Natural killer cell treated with Interleukin-12 subunit alpha and Interleukin-12 subunit beta and Interleukin-15 and Interleukin-18, amount 100 ng/mL, for 72 hours (primary cell): ENCODE measurements at places on chromosomes 4 and X.
A peak's percentile ranks its signal among the peaks of the same experiment; 100 is the strongest.

DNA sequence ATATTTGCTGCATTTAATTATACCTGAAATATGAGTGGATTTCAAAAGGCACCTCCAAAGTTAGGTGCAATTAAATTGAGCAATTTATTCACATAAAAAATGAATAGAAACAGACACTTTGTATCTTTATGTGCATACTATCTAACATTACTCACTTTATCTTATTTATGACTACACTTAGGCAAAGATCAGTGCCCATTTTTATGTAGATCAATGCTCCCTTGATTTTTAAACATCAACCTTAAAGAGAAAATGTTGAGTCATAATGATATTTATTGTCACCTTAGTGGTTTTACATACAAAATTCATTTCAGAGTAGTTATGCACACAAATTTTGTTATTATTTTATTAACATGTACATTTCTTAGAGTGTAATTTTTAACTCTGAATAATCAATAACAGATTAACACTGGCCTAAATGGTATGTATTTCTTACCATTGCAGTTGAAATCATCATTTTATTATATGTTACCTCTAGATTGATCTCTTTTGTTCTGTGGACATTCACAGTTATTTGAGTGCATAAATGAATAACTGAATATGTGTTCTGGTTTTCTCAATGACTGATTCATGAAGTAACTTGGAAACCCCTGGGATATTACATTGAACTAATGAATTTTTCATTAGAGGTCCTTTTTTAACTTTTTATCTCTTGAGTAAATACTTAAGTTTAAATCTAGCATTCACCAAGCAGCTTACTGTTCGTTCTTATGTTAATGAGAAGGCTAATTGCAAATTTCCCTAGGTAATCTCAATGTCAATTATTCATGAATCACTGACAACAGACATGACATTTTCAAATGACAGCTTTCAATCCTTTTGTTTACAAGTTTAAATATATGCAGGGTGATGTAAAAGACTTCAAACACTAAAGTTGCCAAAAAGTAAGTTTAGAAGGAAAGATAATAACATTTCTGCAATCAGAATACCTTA lies 1182.0 kb upstream of the PABPC4L start:
- no peaks in the 10 kb centered on the region for H3K27me3 ChIP-seq
- DNase-seq, result no peak
- no peaks in the 10 kb centered on the region for H3K4me1 ChIP-seq
- H3K27ac ChIP-seq, result no peak overlapping the region
- no peak overlapping the region for H3K4me3 ChIP-seq
- H3K36me3 ChIP-seq, result peaks cover 4% of the 10 kb centered on the region

GRCh38 chr4:28788929-28789490 lies 1928.4 kb downstream of the STIM2 start:
- DNase-seq, result no peak
- H3K27me3 ChIP-seq, result no peaks in the 10 kb centered on the region
- no peak overlapping the region for H3K27ac ChIP-seq
- H3K4me1 ChIP-seq, result no peaks in the 10 kb centered on the region
- H3K36me3 ChIP-seq, result peaks cover 4% of the 10 kb centered on the region

- no peaks in the 10 kb centered on the region for H3K4me1 ChIP-seq
- no peaks in the 10 kb centered on the region for H3K27me3 ChIP-seq
- no peak overlapping the region for H3K27ac ChIP-seq
- no peaks in the 10 kb centered on the region for H3K36me3 ChIP-seq
- DNase-seq, result no peak
- no peak overlapping the region for H3K4me3 ChIP-seq
Observed at GRCh38 chr4:136032391-136032790, 1499.9 kb downstream of the PCDH18 start.

DNA sequence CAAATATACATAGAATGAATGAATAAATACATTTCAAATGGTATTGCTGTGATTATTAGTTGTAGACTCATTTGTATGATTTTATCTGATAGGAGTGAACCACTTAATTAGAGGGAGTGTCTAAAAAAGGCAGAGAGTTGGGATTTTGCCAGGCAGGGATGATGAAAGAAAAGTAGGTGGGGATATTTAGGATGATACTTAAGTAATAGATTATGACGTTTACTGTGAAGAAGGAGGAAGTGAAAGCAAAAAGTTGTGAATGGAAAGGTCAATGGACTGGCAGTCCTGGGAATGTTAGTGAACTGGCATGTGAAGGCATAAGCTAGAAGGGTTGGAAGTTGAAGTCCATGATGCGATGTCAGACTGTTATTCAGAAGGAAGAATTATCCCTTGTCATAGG lies 917.1 kb downstream of the RAPGEF2 start:
- H3K4me1 ChIP-seq, result no peaks in the 10 kb centered on the region
- H3K36me3 ChIP-seq, result peaks cover 6% of the 10 kb centered on the region
- no peak for DNase-seq

GRCh38 chr4:167424341-167425256 lies 190.3 kb upstream of the SPOCK3 start:
- H3K27ac ChIP-seq, result no peak overlapping the region
- no peak overlapping the region for H3K4me3 ChIP-seq
- no peaks in the 10 kb centered on the region for H3K36me3 ChIP-seq
- H3K27me3 ChIP-seq, result no peaks in the 10 kb centered on the region

DNA sequence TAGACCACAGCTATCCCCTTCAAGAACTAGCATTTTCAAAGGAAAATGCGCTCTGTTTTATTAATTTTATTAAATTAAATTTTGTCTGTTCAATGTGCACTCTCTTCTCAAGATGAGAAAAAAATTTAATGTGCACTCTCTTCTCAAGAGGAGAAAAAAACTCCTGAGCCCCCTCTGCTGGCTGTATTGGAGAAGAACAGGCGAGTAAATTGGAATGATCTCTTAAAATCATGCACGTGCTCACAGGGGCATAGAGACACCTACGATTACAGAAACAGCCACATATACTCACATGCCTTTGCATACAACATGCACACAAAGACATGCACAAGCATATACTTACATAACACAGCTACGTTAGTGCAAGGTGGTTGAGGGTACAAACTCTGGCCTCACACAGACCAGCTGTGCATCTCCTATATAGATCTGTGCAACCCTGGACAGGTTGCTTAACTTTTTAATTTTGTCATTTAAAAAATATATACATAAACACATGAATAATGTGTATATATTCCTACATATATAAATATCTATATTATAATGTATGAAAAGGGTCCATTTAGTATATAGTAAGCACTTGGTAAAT lies 176.2 kb upstream of the CXorf66 start:
- H3K4me3 ChIP-seq, result no peak overlapping the region
- H3K27me3 ChIP-seq, result no peaks in the 10 kb centered on the region
- no peak for DNase-seq

DNA sequence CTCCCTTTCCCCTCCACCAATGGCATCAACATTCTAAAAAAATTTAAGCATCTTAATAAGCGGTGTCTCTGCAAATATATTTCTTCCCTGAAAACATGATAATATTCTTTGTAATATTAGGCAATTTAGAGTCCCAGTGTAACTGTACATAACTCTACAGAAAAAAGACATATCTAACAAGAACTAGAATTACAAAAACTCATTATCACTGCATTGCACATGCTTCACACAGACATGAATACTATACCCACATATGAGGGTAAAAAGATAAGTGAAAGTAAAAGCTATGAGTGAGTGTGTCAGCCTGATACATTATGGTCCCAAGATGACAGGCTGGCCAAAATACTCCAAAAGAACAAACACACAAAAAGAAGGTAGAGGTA lies 2.4 kb upstream of the FGB start:
- no peak for DNase-seq
- H3K4me1 ChIP-seq, result no peaks in the 10 kb centered on the region
- no peak overlapping the region for H3K27ac ChIP-seq
- peaks cover 11% of the 10 kb centered on the region for H3K27me3 ChIP-seq
- no peak overlapping the region for H3K4me3 ChIP-seq

DNA sequence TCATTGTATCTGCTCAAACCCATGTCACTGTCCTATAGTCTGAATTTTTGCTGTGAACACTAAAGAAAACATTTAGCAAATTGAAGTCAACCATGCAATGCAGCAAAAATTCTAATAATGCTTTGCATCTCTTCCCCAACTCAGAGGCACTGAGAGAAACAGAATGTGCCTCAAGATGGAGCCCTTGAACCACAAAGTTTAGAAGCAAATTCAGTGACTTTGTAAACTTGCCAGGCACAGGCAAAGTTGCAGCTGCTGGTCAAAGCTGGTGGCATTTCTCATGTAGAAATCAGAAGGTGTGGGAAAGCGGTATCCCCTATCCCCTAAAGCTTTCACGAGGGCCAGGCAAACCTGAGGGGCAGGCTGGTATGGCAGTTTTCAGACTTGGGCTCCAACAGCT lies 121.7 kb upstream of the DIPK2B start:
- H3K4me1 ChIP-seq, result no peaks in the 10 kb centered on the region
- H3K4me3 ChIP-seq, result no peak overlapping the region
- peaks cover 27% of the 10 kb centered on the region for H3K27me3 ChIP-seq
- no peak for DNase-seq
- no peaks in the 10 kb centered on the region for H3K36me3 ChIP-seq

- no peak overlapping the region for H3K27ac ChIP-seq
- DNase-seq, result no peak
- H3K36me3 ChIP-seq, result no peaks in the 10 kb centered on the region
- no peak overlapping the region for H3K4me3 ChIP-seq
- peaks cover 4% of the 10 kb centered on the region for H3K27me3 ChIP-seq
Observed at GRCh38 chr4:119118397-119118796, 17.2 kb upstream of the MYOZ2 start.

DNA sequence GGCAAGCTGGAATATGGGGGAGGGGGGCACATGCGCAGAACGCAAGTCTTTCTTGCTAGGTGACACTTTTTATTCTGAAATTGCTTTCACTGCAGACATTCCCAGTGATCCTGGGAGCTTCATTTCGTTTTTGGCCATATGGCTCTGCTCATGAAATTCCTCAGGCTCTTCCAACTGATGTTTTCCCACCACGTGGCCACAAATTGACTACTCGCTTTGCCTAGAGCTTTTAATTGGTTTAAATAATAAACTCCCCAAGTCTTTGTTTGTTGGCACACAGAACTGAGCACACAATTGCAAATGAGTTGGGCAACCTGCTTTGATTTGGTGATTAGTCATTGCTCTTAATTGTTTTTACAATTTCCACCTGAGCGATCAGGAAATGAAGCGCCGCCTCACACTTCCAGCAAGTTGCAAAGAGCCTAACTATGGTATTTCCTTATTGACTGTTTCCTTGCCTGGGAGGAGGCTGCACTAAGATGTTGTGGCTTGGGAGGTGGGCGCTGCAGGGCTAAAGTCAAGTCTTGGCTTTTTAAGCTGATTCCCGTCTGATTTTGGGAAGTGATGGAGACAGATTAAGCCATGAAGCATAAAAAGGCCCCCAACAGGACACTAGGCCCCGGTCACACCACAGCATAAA lies 282.5 kb downstream of the ZIC3 start:
- no peak overlapping the region for H3K27ac ChIP-seq
- H3K36me3 ChIP-seq, result no peaks in the 10 kb centered on the region
- H3K4me1 ChIP-seq, result no peaks in the 10 kb centered on the region
- H3K27me3 ChIP-seq, result no peaks in the 10 kb centered on the region
- H3K4me3 ChIP-seq, result no peak overlapping the region

DNA sequence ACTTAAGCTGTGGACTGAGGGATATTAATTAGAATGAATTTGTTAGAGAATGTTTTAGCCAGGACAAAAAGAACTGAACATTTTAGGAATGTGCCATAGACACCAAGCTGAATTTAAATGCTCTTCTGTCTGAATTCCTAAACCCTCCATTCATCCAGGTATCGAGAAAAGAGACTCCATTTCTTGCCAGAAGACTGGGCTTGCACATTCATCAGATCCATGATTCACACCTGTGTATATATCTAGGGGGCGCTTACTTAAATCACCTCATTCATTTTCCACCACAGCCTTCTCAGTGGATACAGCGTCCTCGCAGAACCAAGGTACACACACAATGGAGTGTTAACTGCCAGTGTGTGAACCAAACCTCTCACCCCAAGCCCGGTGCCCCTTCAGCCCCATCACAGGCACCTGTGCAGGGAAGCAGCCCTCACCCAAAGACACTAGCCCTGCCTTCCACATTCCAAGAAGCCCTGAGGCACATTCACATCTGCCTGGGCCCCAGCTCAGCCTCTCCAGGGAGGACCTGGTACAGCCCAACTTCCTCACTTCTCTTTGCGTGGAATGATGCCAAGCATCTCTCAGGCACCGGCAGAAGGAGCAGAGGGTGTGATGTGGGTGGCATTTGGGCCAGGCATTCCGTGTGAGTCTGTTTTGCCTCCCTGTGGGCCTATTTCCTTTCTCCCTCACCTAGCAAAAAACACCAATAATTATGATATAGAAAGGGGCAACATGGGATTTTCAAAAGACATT lies 35.6 kb upstream of the C1QTNF7 start:
- no peaks in the 10 kb centered on the region for H3K36me3 ChIP-seq
- H3K27me3 ChIP-seq, result no peaks in the 10 kb centered on the region
- H3K27ac ChIP-seq, result no peak overlapping the region
- no peak for DNase-seq
- no peak overlapping the region for H3K4me3 ChIP-seq

DNA sequence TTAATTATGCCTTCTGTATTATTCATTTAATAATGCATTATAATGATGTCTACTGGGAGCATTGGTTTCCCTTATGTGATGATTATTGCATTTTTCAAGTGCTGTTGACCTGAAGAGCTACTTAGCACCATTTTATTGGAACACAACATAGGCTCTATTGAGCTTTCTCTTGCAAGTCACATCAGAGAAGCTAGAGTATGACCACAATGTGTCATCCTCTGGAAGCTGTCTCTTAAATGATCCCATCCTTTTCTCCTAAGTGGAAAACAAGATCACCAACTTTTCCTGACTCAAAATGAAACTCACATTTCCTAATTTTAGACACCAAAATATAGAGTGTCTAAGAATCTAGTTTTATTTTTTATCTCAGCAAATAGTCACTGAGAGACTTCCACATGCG lies 1451.9 kb downstream of the PCDH7 start:
- DNase-seq, result no peak
- no peak overlapping the region for H3K4me3 ChIP-seq
- no peaks in the 10 kb centered on the region for H3K27me3 ChIP-seq
- peaks cover 11% of the 10 kb centered on the region for H3K36me3 ChIP-seq
- no peak overlapping the region for H3K27ac ChIP-seq

GRCh38 chrX:110863883-110864282 lies 68.3 kb upstream of the CHRDL1 start:
- H3K36me3 ChIP-seq, result no peaks in the 10 kb centered on the region
- H3K27me3 ChIP-seq, result no peaks in the 10 kb centered on the region
- H3K4me1 ChIP-seq, result no peaks in the 10 kb centered on the region
- no peak for DNase-seq
- no peak overlapping the region for H3K4me3 ChIP-seq
- no peak overlapping the region for H3K27ac ChIP-seq

DNA sequence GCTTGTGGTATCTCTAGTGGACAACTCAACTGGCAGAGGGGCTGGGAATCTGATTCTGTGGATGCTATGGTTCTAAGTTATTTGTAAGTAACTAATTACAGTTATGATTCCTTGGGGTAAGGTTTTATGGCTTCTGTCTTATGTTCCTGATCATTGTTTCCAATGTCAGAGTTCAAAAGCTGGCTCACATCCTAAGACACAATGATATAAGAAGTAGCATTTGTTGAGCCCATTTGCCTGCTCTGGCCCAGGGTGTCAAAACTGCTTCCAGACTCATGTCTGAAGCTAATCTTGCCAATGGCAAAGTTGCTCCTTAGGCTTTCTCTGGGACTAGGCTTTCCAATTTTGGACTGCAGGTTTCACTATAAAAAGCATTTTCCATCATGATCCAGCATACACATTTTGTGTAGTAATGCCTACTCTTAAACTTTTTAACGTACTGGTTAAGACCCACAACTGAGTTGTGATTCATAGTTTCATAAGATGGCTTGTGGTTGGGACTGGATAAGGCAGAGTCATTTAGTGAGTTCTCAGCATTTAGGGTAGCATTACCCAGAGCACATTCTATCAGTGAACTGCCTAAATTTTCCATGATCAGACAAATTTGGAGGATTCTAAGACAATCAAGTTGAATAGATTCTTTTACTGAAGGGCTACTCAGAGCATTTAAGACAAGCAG lies 50.0 kb downstream of the CCNI start:
- peak overlapping the region; percentile 51 for H3K4me3 ChIP-seq
- DNase-seq, result no peak
- H3K27ac ChIP-seq, result no peak overlapping the region
- H3K27me3 ChIP-seq, result no peaks in the 10 kb centered on the region
